ENCODE measurements at places on chromosomes 2 and 18. TPM values are rescaled to one million over a fixed set of nuclear protein-coding genes. Genes with fewer than 3 reads are reported as not detected.

Gene MC5R
- total RNA-seq: not detected

DNA sequence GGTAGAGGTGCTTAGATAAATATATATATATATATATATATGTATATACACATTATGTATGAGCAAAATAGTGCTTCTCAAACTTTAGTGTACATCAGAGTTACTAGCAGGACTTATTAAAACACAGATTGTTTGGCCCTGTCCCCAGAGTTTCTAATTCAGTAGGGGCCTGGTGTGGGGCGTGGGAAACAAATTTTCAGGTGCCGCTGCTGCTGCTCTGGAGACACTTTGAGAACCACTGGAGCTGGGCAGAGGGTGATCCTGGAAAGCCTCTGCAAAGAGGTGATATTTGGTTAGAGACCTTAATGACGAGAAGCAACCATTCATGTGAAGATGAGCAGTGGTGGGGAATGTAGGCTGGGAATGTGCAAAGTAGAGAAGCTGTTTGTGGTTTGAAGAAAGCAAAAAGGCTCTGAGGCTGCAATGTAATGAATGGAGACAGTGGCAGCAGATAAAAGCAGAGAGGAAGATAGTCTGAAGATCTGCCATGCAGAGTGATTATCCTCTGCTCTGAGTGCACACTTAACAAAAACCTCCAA, 142.9 kb downstream of the PLCL1 start:
- no peaks in the 10 kb centered on the region for H3K36me3 ChIP-seq
- no peak for DNase-seq
- peaks cover 15% of the 10 kb centered on the region for H3K4me1 ChIP-seq
- no peaks in the 10 kb centered on the region for H3K27me3 ChIP-seq
- H3K27ac ChIP-seq: no peak overlapping the region

DNA sequence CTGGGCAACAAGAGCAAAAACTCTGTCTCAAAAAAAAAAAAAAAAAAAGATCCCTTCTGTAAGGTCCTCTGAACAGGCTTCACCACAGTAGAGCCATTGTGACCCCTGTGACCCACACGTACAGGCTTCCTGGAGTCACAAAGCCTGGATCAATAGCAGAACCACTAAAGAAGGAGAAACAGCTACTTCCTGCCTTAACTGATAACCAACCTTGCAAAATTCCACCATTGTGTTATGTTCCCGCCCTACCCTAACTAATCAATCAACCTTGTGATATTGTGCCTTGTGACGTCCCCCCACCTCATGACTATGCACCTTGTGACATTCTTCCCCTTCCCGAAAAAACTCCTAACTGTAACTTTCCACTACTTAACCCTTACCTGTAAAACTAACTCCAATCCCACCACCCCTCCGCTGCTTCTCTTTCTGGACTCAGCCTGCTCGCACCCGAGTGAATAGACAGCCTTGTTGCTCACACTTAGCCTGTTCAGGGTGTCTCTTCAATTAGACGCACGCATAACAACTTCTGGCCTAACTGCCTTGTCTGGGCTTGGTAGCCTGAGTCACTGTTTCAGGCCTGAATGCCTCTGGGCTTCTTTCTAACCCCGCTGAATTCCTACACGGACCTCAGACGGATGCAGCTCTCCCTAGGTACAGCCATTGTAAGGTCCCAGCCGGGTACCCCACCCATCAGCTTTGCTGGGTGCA, 13.9 kb downstream of the SCYGR8 start:
- no peak overlapping the region for H3K4me3 ChIP-seq
- no peak overlapping the region for H3K27ac ChIP-seq
- H3K27me3 ChIP-seq: no peaks in the 10 kb centered on the region
- H3K36me3 ChIP-seq: no peaks in the 10 kb centered on the region
- H3K4me1 ChIP-seq: peaks cover 7% of the 10 kb centered on the region
- no peak for DNase-seq

Gene NHEJ1
- 10.3 TPM for total RNA-seq

Gene TBC1D8
- total RNA-seq: 62.0 TPM

- H3K4me3 ChIP-seq: peak overlapping the region; percentile 58
- H3K27me3 ChIP-seq: no peaks in the 10 kb centered on the region
- DNase-seq: no peak
- peaks cover 6% of the 10 kb centered on the region for H3K4me1 ChIP-seq
Measured at GRCh38 chr18:76801567-76802505, 20.5 kb upstream of the ZNF236 start.

Gene ASAP2
- total RNA-seq: 102 TPM

DNA sequence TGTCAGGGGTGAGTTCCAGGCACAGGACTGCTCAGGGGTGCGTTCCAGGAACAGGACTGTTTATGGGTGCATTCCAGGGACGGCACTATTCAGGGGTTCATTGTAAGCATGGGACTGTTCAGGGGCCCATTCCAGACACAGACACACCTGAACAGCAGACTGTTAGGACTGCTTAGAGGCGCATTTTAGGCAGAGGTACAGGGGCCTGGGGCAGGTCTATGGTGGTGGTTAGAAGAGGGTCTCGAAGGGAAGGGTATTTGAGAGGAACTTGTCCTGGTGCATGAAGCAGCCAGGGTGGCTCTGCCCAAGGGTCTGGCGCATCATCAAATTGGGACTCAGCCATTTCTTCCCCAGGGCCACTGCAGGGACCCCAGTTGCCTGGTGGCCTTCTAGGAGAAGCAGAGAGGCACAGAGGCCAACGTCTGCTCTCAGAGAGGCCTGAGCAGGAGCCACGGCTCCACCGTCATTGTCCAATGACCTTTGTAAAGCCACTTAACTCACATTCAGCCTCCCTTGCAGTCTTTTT, 14.8 kb upstream of the MLPH start:
- no peaks in the 10 kb centered on the region for H3K36me3 ChIP-seq
- H3K27ac ChIP-seq: no peak overlapping the region
- DNase-seq: no peak
- H3K4me1 ChIP-seq: peaks cover 21% of the 10 kb centered on the region
- H3K27me3 ChIP-seq: no peaks in the 10 kb centered on the region
- no peak overlapping the region for H3K4me3 ChIP-seq

Gene GCG
- total RNA-seq: not detected

Gene GULP1
- total RNA-seq: 64.0 TPM

- peak within 1 kb of the TSS; percentile 79 for H3K4me3 ChIP-seq
- DNase-seq: no peak
- H3K4me1 ChIP-seq: peaks cover 17% of the 10 kb centered on the region
- peak within 1 kb of the TSS; percentile 92 for H3K27ac ChIP-seq
Measured at GRCh38 chr2:182866461-182867406, at the start of gene FRZB. Gene FRZB, minus strand, starts transcription at chr2:182866637. Its CDS starts 85 bp downstream, at chr2:182866552.

- H3K27ac ChIP-seq: no peak overlapping the region
- H3K27me3 ChIP-seq: no peaks in the 10 kb centered on the region
- H3K4me3 ChIP-seq: no peak overlapping the region
- DNase-seq: no peak
- no peaks in the 10 kb centered on the region for H3K4me1 ChIP-seq
- H3K36me3 ChIP-seq: no peaks in the 10 kb centered on the region
Measured at GRCh38 chr2:12070153-12070552, 323.7 kb downstream of the LPIN1 start.

Gene GALNT14
- total RNA-seq: 1.6 TPM

DNA sequence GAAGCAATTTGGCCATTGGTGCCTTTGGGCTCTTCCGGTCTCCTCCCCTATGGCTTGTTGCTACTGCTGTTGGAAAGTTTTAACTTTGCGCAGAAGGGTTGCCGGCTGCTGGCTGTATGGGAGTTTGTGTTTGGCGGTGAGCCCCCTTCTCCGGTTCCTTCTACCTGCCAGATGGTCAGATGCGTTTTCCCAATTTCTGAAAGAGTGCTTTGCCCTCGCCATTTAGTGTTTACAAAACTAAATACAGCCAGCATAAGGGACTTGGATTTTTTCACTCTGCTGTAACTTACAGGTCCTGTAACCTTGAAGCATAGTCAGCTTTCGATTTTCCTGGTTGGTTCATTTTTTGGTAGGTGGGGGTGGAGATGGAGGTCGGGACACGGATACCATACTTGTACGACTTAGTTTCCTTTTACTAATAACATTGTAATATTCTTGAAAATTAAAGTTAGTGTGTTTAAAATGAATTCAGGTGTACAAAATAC, 604 bp downstream of the COQ10B start:
- peak overlapping the region; percentile 100 for H3K27ac ChIP-seq
- peaks cover 22% of the 10 kb centered on the region for H3K4me1 ChIP-seq
- no peaks in the 10 kb centered on the region for H3K36me3 ChIP-seq
- peak overlapping the region; percentile 83 for H3K4me3 ChIP-seq
- no peak for DNase-seq

Gene RAB27B
- total RNA-seq: 0.42 TPM

DNA sequence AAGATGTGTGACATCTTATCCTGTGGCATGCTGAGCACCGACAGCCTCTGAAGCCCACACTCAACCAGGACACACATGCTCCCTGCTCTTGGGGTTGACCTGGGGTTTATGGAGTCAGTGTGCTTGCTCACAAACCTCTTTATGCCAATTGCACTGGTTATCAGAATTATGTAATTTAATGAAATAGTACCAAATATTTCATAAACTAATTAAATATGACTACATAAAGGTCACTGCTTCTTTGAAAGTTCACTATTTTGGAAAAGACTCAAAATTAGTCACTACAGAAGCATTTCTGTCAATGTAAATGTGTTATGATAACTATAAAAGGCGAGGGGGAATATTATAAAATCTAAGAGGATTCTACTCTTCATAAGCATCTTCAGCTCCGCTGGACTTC, 76.7 kb downstream of the FHOD3 start:
- no peak for DNase-seq
- H3K36me3 ChIP-seq: no peaks in the 10 kb centered on the region
- H3K4me3 ChIP-seq: peak overlapping the region; percentile 45
- peaks cover 23% of the 10 kb centered on the region for H3K4me1 ChIP-seq
- H3K27ac ChIP-seq: peak overlapping the region; percentile 55

- H3K36me3 ChIP-seq: no peaks in the 10 kb centered on the region
- H3K4me1 ChIP-seq: no peaks in the 10 kb centered on the region
- no peak overlapping the region for H3K27ac ChIP-seq
Measured at GRCh38 chr2:172179045-172179701, 76.5 kb upstream of the DLX2 start.

DNA sequence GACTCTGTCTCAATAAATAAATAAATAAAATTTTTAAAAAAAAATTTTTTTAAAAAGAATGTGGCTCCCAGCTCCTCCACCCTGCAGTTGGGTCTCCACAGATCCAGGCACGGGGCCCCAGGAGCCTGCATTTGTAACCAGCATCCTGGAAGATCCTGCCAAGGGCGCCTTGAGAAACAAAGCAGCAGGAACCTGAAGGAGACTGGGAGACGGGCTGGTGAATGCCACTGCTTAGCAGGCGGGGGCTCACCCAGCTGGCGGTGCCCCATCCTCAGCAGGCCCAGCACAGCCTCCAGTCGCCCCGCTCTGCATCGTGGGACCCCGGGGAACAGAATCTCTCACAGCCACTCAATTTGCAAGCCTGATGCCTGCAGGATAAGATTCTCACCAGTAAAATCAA, 187.5 kb upstream of the SALL3 start:
- peaks cover 8% of the 10 kb centered on the region for H3K4me1 ChIP-seq
- no peak for DNase-seq
- H3K4me3 ChIP-seq: no peak overlapping the region
- no peaks in the 10 kb centered on the region for H3K27me3 ChIP-seq

Gene GPR35
- total RNA-seq: 5.8 TPM

Gene SYT4
- total RNA-seq: not detected

DNA sequence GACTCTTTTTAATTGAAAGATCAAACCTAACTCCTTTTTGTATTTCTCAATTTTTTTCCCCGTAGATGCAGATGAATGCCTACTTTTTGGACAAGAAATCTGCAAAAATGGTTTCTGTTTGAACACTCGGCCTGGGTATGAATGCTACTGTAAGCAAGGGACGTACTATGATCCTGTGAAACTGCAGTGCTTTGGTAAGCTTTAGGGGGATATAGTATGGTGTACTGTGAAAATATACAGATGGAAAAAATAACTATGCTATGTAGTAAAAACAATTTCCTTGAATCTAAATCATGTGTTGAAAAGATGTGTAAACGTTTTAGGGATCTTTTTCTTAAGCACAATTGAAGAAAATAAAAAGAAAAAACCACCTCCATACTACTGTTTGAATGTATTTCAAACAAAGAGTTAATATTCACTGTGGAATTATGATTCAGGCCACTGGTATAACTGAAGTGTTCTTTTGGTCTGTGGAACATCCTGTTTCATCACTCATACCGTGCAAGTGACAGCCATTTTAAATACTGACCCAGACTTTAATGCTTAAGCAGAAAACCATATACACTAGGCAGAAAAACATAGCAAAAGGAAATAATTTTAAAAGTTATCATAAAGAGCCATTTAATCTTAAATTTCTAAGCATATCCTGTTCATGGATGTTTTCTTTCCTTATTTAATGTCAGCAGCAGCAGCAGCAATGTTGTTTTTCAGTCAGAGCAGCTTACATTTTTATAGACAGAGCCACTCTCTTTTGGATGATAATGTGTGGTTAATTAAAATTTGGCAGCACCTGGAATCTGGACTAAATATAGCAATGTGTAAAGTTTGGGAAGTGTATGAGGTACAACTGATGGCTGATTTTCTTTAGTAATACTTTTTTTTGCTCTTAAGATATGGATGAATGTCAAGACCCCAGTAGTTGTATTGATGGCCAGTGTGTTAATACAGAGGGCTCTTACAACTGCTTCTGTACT, 112.8 kb upstream of the RASGRP3 start:
- no peak overlapping the region for H3K4me3 ChIP-seq

- H3K27me3 ChIP-seq: no peaks in the 10 kb centered on the region
- H3K4me3 ChIP-seq: no peak overlapping the region
- peaks cover 14% of the 10 kb centered on the region for H3K36me3 ChIP-seq
- no peaks in the 10 kb centered on the region for H3K4me1 ChIP-seq
- no peak overlapping the region for H3K27ac ChIP-seq
Measured at GRCh38 chr2:75666911-75667310, 20.3 kb downstream of the MRPL19 start.

GRCh38 chr2:183063083-183063482, 15.5 kb upstream of the DUSP19 start:
- peaks cover 15% of the 10 kb centered on the region for H3K4me1 ChIP-seq
- no peaks in the 10 kb centered on the region for H3K36me3 ChIP-seq
- no peak overlapping the region for H3K4me3 ChIP-seq
- no peak overlapping the region for H3K27ac ChIP-seq

DNA sequence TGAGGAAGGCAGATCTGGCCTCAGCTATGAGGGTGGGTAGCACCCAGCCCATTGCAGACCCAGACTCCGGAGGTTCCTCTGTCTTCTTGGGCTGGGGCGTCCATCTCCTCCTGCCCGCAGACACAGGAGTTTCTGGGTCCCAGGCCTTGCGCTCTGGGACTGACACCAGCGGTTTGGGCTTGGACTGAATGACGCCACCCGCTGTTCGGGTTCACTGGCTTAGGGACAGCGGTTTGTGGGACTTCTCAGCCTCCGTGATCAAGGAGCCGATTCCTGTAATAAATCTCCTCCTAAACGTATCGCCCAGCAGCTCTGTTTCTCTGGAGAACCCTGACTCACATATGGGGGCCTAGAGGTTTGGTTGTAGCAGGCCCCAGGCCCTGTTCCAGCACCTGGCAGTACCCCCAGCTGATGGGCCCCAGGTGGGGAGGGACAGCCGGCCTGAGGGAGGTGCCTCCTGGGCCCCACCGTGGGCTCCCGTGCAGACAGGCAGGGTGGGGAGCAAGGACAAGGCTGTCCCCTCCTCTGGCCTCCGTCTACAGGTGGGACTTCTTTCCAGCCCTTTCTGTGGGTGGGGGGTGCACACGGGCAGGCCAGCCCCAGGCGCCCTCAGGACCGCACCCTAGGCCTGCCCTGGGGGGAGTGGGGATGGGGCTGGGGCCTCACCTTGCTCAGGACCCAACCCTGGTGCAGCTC, 4.5 kb upstream of the AQP12A start:
- H3K4me3 ChIP-seq: no peak overlapping the region
- DNase-seq: no peak
- H3K27ac ChIP-seq: no peak overlapping the region
- no peaks in the 10 kb centered on the region for H3K36me3 ChIP-seq
- no peaks in the 10 kb centered on the region for H3K27me3 ChIP-seq

Gene IL36B
- not detected for total RNA-seq
